H7 (cell line): ENCODE measurements at places on chromosomes 3 and 15. TPM values are rescaled to one million over a fixed set of nuclear protein-coding genes. Genes with fewer than 3 reads are reported as not detected.

DNA sequence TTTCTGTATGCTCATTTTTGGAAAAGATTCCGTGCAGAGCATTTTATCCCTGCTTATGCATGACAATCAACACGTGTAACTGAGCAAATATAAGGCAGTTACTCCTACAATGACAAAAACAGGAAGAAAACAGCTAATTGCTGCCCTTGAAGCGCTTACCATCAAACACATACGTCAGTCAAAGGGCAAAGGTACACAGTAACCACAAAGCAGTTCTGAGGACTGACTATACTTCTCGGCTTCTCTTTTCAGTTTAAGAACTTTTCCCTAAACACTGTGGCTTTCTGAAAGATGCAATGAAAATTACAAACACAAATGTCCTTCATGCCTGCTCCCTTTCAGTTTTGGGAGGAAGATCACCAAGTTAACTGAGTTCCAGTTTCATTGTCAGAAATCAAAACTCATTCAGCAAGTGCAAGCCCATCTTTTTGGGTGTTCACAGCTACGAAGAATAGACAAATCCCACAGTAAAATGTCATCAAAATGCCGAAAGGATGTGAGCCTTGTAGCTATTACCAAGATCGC is 602.8 kb downstream of the FOXP1 start:
- no peak for DNase-seq

DNA sequence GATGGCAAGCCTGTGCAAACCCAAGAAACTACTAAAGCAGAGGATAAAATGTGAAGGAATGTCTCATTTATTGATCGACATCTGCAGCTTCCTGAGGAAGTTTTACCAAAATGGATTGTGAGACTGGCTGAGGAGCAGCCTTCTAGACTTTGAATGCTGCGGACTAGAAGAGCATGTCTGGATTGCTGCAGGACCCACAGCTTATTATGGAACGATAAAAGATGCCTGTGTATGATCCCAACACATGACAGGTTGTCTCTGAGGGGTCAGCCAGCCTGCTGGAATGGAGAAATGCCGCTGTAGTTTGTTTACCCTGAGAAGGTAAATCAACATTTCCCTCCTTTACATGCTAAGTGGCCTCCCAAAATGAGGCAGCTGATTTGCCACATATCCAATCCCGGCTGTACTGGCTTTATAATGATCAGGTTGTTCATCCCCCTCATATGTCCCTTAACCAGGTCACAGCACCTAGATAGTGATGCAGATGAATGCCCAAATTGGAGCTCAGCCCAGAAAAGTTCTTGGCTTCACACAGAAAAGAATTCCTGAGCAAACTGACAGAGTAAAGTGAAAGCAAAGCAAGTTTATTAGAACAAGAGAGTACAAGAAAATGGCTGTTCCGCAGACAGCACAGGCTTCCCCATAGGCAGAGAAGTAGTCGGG is 63.9 kb downstream of the IL12A start:
- DNase-seq, result no peak

GRCh38 chr3:16513141-16514020 is at the start of gene RFTN1:
TSS of gene RFTN1 (minus strand) at chr3:16513699. CDS start at chr3:16493869, 19,830 bp downstream.
- DNase-seq, result peak; percentile 80

- no peak for DNase-seq
These were observed 1.6 kb downstream of the GABPB1 start for GRCh38 chr15:50353251-50353974.

GRCh38 chr15:78317145-78317836 is 17.9 kb upstream of the SKIC8 start:
- DNase-seq, result no peak

DNA sequence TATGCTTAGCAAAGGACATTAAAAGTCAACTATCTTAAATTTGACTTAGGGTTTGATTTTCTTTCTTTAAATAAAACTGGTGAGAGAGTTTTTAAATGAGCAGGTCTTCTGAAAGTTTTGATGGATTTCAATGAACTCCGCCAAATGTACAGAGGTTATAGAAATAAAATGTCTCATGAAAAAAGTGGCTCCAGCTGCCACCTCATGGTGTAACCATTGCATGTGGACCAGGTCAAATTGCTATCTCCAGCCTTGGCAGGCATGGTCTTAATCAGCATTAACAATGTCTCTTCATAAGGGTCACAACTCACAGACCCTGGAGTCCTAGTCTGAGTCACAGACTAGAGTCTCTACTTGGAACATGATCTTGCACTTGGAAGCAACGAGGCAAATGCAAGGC is 182.3 kb downstream of the ADAMTS17 start:
- DNase-seq, result no peak

The ITIH4 gene
- total RNA-seq, result 0.14 TPM in 1 of 2 replicates, not detected in the other

The CACNA2D2 gene
- 5.5 and 5.9 TPM in 2 replicates for total RNA-seq
